ENCODE measurements at places on chromosomes 7 and 10.

- DNase-seq = peak; percentile 17
Observed at GRCh38 chr7:1040790-1041189, 3.6 kb upstream of the GPR146 start.

GRCh38 chr10:68133523-68133922 is 24.2 kb downstream of the MYPN start:
- no peak for DNase-seq

GRCh38 chr10:17854044-17854652 is 45.0 kb downstream of the MRC1 start:
- no peak for DNase-seq

DNA sequence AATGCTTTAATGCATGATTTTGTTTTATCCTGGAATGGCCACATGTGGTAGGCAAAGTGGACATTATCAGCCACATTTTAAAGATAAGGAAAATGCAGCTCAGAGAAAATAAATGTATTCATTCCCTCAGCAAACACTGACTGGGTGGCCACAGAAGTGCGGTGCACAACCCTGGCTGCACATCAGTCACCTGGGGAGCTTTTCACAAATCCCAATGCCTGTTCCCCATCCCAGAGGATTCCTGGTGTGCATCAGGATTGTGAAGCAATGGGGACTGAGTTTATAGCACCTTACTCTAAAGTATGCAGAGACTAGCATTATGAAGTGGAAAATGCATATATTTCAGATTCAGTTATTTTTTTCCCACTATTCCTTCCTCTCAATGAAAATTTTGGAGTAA is 193.5 kb upstream of the C7orf33 start:
- DNase-seq = no peak

DNA sequence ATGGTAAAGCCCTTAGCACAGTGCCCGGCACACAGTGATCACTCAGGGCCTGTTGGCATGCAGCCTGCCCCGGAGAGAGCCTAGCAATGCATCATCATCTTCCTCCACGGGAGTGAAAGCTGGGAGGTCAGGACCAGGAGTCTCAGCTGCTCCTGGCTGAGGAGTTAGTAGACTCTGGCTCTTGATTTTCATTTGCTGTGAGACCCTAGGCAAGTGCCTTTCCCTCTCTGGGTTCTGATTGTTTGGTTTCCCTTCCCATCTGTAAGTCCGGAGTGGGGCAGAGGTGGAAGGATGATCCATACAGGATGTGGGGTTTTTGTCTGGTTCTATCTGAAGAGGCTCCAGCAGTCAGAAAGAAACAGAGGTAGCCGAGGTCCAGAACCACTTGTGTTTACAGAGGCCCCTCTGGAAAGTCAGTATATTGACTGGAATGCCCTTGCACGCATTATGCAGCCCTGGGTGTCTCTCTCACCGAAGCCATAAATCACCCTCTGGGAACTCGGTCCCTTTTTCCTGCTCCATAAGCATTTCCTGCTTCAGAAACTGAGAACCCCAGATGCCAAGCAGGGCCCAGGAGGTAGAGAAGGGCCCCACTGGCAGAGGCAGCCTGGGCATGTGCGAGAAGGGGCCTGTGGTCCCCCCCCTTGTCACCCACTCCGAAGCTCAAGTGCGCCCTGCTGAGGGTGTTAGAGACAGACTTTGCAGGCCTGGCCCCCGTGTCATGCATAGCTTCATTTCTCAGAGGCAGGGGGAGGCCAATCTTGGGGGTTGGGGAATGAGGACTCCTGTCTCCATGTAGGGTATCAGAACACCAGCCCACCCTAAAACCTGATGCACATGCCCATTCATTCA is 8.5 kb downstream of the UNC5B start:
- DNase-seq = no peak

GRCh38 chr10:18238870-18239485 is 98.8 kb downstream of the CACNB2 start:
- no peak for DNase-seq

GRCh38 chr10:2572611-2573010 is 494.7 kb upstream of the PFKP start:
- DNase-seq = no peak

DNA sequence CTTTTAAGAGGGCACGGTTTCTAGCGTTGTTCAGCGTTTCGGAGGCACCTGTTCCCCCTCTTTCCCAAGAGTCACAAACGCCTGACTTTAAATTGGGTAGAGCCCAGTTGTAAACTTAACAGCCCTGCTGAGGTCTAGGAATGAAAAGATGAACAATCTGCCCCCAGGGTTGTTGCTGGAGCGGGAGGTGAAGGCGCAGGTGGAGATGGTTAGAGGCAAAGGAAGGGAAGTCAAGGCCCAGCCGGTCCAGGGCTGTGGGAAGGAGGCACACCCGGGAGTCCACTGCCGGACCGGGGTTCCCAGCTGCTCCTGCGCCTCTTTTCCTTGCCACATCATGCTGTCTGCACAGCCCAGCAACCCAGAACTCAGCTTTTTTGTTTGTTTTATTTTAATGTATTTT is 770 bp downstream of the PRXL2A start:
- no peak for DNase-seq

DNA sequence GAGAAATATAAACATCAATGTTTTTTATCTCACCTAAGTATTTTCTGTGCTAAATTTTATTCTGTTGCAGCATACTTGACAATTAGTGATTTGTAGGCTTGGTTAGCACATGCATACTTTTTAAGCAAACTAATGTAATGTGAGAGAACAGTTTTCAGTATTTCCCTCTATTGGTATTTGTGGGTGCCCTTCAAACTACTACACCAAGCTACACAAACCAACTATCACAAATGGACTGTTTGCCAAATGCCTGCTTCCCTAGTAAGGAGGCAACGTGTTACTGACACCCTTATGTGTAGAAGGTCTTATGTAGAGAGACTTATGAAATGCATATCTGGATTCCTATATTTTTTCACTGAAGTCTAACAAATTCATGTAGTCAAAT is 98.4 kb upstream of the FZD1 start:
- no peak for DNase-seq

- no peak for DNase-seq
Observed at GRCh38 chr7:49773936-49774458, 559 bp downstream of the VWC2 start.

DNA sequence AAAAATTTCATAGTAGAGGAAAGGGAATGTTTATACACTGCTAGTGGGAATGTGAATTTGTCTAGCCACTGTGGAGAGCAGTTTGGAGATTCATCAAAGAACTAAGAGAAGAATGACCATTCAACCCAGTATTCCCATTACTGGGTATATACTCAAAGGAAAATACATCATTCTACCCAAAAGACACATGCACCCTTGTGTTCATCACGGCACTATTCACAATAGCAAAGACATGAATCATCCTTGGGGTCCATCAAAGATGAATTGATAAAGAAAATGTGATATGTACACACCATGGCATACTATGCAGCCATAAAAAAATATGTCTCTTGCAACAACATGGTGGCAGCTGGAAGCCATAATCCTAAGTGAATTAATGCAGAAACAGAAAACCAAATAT is 825.7 kb downstream of the TNS3 start:
- no peak for DNase-seq

DNA sequence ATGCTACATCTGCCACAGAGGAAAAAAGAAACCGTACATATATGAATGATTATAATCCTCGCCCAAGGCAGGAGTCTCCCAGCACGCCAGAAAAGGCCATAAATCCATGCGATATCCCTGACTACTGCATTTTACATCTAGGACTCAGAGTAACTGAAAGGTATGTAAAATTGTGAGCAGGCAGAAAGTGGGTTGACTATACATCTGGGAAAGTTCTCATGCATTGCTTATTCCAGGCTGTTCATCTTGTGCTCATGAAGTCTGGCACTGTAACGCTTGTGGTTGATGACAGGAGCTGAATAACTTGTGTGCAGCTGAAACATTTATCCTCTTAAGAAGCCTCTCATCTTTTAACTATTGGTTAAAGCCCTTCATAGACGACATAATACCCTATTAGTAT is 193.4 kb upstream of the STEAP4 start:
- no peak for DNase-seq

DNA sequence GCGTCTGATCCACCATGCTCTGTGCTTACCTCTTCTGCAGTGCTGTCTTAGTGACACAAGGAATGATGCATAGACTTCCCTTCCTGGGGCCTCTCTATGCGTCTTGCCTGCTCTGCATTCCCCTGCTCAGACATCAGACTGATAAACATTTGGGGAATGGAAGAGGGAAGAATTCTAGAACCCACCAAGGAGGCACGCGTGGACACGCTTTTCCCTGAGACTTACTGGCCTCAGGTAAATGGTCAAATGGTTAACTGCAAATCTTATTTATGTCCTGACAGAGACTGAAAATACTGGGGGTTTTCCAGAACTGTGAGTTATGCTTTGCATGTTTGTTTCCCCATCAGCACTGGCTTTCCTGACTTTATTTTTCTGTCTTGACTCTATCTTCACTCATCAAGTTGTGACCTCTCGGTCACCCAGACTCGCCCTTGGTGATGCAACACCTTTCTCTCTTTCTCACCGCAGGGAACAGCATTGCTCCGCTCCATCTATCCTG is 285.9 kb upstream of the FZD8 start:
- DNase-seq = no peak

- no peak for DNase-seq
Observed at GRCh38 chr10:76628801-76629200, 1008.8 kb downstream of the KCNMA1 start.

- no peak for DNase-seq
Observed at GRCh38 chr7:151790830-151791620, 85.9 kb downstream of the PRKAG2 start.

DNA sequence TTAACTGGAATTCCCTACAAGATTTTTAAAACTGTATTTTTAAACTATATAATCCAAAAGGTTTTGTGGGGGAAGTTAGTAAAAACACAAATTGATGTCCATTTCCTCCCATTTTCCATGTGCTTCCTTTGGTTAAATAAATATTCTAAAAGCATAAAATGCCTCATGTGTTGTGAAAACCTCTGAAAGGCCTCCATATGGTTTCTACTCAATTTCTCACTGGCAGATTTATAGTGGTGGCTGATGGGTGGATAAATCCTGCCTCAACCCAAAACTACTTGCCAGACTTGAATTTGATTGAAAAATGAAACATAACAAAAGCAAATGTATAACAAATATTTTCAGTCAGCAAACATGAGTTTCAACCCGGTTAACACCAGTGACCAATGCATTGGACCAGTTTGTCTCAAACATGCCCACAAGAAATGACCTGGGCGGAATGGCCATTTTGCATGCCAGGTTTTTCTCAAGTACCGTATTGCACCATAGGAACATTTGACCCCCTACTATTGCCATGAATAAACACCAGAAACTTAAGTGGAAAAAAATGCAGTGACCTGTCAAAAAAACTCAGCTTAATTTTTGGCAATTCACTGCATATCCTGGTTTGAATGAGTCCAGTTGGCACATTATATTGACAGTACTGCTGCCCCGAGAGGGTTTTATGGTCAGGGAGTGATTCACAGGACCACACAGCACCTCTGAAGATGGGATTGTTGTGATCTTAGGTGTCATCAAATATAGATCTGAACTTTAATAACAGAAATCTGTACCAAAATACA is 454.6 kb upstream of the ANKRD30A start:
- DNase-seq = no peak

GRCh38 chr7:151896086-151896485 is 19.2 kb upstream of the PRKAG2 start:
- no peak for DNase-seq

GRCh38 chr7:52771177-52771576 is 264.3 kb upstream of the POM121L12 start:
- no peak for DNase-seq

GRCh38 chr7:36083626-36084380 is 69.3 kb upstream of the EEPD1 start:
- no peak for DNase-seq

- DNase-seq = no peak
Observed at GRCh38 chr7:113099284-113099919, 12.8 kb upstream of the GPR85 start.

DNA sequence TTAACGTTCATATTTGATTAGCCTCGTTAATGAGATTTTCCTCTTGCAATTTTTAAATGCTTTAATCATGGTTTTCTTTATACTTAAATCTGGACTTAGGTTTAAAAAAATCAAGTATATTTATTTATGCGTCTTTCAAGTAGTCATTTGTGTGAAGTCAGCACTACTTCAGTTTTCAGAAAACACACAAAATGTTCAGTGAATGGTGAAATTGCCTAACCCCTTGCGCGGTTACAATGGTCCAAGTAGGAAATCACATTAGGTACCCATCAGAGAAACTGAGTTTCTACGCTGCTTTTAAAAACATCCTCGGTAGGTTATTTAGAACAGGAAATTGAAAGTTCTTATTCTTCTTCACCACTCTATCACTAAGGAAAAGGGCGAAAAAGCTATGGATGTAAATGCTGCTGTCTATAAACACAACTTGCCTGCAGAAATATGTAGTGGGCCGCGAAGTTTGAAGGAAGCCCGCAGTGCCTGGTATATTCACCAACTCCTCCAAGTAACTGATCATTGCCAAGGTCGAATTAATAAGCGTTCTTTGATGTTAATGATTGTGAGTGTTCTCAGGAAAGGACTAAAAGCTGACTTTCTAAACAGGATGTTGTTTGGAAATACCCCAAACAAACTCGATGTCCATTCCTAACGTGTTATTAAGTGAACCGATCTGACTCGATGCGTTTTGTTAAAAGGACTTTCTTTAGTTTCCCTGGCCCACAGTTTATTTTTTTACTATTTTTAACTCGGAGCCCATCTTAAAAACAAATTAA is 1.0 kb downstream of the SYPL1 start:
- DNase-seq = peak; percentile 3

DNA sequence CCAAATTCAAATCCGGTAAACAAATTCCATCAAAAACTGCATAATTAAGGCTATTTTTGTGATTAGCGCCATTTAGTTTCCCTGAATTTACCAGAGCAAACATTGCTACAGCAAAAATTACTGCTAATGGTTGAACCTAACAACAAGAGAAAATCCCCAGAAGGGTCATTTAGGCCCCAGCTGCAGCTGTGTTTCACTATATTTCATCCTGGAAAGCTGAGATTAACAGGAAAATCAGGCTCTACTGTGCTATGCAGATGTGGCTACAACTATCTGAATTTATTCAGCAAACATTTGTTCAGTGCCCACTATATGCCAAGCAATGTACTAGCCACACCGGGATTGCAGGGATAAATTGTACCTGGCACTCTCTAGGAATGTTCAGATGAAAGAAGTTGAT is 104.0 kb downstream of the PON1 start:
- DNase-seq = no peak

GRCh38 chr7:31051598-31052486 is at the start of gene ADCYAP1R1:
ADCYAP1R1 (plus strand) TSS chr7:31052308; CDS start chr7:31063265, 10,957 bp downstream.
- peak; percentile 17 for DNase-seq

DNA sequence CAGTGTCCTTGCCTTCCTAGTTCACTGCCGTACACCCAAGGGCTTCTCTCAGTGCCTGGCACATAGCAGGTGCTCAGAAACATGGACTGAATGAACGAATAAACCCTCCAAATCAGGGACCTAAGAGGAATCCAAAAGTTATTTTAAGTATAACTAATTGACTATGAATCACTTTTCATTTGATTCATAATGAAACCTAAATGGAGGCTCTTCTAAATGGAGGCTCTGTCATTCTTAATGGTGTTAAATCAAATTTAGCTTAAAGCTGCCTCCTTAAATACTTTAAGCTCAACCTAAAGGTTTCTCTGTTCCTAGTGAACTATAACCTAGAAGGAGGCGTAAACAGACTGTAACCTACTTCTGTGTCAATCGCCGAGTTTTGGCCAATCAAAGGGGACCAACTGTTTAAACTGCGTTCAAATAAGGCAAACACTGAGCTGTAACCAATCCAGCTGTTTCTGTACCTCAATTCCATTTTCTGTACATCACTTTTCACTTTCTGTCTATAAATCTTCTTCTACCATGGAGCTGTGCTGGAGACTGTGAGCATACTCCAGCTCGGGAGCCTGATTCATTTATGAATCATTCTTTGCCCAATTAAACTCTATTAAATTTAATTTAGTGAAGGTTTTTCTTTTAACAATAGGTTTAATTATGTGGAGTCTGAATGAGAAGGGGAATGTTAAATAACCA is 11.0 kb downstream of the PYROXD2 start:
- no peak for DNase-seq
